ENCODE measurements at places on chromosomes 7 and 10. TPM values are rescaled to one million over a fixed set of nuclear protein-coding genes. Genes with fewer than 3 reads are reported as not detected.

Gene ITGB8
- total RNA-seq = 107 TPM

Gene STAG3
- total RNA-seq = 0.69 TPM

Gene MOGAT3
- not detected for total RNA-seq

Gene SMARCD3
- total RNA-seq = 213 TPM

Gene BTBD16
- total RNA-seq = not detected

Gene HOXA3
- not detected for total RNA-seq

Gene OPN1SW
- not detected for total RNA-seq

Gene ZNF736
- 50.7 TPM for total RNA-seq

Gene MUC12
- 0.23 TPM for total RNA-seq

Gene SPDYE9
- not detected for total RNA-seq

Gene C10orf62
- 0.23 TPM for total RNA-seq

Gene A1CF
- not detected for total RNA-seq

Measured in diencephalon (tissue), 1 donor.